Activated naive CD4-positive, alpha-beta T cell treated with anti-CD3 and anti-CD28 coated beads, Interleukin-2, amount 10 ng/mL, durations not matched to agents 7 days and 5 days (primary cell): ENCODE measurements at places on chromosomes 2 and 18.

DNA sequence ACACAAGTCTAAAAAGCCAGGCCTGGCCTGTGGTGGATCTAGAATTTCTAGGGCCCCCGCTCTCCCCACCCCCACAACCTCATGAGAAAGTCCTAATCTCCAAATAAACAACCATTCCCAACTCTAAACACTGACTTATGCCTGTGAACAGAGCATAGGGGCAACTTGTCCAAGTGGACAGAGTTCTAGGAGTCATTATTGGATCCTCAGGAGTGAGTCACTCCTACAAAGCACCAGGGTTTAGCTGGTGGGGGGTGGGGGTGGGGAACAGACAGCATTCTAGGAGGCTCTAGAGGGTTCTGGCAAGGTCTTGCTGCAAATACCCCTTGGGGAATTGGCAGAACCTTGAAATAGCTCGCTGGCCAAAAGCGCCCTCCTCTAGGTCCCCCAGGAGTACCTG is 83.3 kb downstream of the ZCCHC2 start:
- DNase-seq: no peak

GRCh38 chr2:1486670-1487069 is 73.4 kb downstream of the TPO start:
- DNase-seq: no peak

DNA sequence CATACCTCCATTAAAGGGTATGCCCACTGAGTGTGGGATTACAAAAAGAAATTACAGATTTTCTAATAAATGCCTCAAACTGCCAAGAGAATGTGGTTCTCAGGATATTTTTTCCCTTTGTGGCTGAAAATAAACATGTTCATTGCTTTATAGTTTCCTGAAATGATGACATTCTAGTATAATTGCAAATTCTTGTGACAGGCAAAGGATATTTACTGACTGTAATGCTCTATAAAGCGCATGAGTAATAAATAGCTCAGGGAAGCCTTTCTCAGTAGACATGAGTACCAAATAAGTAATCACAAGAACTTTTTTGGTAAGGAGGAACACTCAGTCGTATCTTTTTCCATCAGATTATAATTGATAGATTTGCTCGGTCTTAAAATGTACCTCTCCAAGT is 72.3 kb downstream of the FTCDNL1 start:
- DNase-seq: no peak

GRCh38 chr2:110948027-110948674 is 172.6 kb upstream of the BCL2L11 start:
- DNase-seq: no peak

GRCh38 chr2:238865015-238865719 is 17.3 kb downstream of the TWIST2 start:
- no peak for DNase-seq

- DNase-seq: peak; percentile 28
These were observed 593.3 kb upstream of the FANCL start for GRCh38 chr2:58834404-58834803.

DNA sequence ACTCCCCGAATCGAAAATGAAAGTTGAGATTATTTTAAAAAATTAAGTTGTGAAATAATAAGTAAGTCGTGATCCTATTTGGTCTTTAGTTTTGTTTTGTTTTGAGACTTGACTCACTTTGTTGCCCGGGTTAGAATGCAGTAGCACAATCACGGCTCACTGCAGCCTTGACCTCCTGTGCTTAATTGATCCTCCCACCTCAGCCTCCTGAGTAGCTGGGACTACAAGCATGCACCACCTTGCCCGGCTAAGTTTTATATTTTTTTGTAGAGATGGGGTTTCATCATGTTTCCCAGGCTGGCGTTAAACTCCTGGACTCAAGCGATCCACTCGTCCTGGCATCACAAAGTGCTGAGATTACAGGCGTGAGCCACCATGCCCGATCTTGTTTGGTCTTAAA is 326.2 kb downstream of the MYCN start:
- DNase-seq: no peak
